Heart left ventricle (tissue), 16 donors: ENCODE measurements at places on chromosomes 1 and 21. TPM values are rescaled to one million over a fixed set of nuclear protein-coding genes. Genes with fewer than 3 reads are reported as not detected.

The NES gene
- polyA plus RNA-seq = 160 TPM

The SH3BGR gene
- 152 TPM for polyA plus RNA-seq

The CASZ1 gene
- polyA plus RNA-seq = 50.0 TPM

The UBASH3A gene
- polyA plus RNA-seq = 0.04 TPM

The TSTD1 gene
- 14.7 TPM for polyA plus RNA-seq

DNA sequence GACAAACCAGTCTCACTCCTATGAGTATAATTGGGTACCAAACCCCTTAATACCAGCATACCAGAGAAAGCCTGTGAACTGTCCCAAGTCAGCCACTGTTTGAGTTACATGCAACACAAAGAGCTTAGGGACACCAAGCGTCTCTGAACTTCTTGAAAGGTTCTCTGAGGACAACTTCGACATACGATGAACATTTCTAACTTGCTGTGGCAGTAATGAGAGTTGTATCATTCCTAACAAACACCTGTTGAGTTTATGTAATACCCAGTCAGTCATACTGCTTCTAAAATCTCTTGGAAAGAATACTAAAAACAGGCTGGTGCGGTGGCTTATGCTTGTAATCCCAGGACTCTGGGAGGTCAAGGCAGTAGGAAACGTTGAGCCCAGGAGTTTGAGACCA lies 18.4 kb downstream of the CCT8 start:
- peaks cover 99% of the 10 kb centered on the region for H3K36me3 ChIP-seq
- no peaks in the 10 kb centered on the region for H3K27me3 ChIP-seq
- no peak overlapping the region for H3K27ac ChIP-seq
- no peaks in the 10 kb centered on the region for H3K4me1 ChIP-seq
- no peak for DNase-seq

- DNase-seq = peak; percentile 64
- H3K4me3 ChIP-seq = no peak overlapping the region
- H3K27ac ChIP-seq = no peak overlapping the region
- H3K27me3 ChIP-seq = no peaks in the 10 kb centered on the region
- H3K36me3 ChIP-seq = no peaks in the 10 kb centered on the region
Measured at GRCh38 chr1:202315576-202316168, 26.1 kb downstream of the UBE2T start.

DNA sequence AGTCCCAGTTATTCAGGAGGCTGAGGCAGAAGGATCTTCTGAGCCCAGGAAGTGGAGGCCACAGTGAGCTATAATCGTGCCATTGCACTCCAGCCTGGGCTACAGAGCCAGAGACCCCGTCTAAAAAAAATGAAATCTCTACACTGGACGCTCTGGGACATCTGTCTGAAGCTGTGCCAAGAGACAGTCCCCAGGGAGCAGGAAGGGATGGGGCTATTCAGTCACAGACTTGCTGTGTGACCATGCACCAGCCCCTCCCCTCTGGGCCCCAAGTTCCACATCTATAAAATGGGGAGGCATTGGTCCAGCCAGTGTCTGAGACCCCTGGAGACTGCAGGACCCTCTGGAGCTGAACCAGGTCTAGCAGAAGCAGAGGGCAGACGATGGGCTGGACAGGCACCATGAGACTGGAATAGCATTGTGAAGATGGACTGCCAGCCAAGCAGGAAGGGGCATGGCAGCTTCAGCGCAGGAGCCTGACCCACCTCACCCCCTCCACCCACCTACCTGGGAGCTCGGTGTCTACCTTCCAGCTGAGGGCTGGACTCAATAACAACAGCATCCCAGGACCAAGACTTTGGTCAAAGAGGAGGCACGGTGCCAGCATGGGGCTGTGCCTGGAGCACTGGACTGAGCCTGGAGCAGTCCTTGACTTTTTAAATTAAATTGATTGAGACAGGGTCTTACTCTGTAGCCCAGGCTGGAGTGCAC lies 1.4 kb downstream of the TMEM54 start:
- H3K36me3 ChIP-seq = no peaks in the 10 kb centered on the region
- no peak overlapping the region for H3K27ac ChIP-seq
- peaks cover 33% of the 10 kb centered on the region for H3K27me3 ChIP-seq
- no peak for DNase-seq
- no peak overlapping the region for H3K4me3 ChIP-seq

- H3K4me3 ChIP-seq = no peak overlapping the region
- no peaks in the 10 kb centered on the region for H3K27me3 ChIP-seq
- no peaks in the 10 kb centered on the region for H3K4me1 ChIP-seq
- DNase-seq = no peak
- H3K27ac ChIP-seq = no peak overlapping the region
- no peaks in the 10 kb centered on the region for H3K36me3 ChIP-seq
Measured at GRCh38 chr1:85128316-85128715, 72.5 kb downstream of the SYDE2 start.

DNA sequence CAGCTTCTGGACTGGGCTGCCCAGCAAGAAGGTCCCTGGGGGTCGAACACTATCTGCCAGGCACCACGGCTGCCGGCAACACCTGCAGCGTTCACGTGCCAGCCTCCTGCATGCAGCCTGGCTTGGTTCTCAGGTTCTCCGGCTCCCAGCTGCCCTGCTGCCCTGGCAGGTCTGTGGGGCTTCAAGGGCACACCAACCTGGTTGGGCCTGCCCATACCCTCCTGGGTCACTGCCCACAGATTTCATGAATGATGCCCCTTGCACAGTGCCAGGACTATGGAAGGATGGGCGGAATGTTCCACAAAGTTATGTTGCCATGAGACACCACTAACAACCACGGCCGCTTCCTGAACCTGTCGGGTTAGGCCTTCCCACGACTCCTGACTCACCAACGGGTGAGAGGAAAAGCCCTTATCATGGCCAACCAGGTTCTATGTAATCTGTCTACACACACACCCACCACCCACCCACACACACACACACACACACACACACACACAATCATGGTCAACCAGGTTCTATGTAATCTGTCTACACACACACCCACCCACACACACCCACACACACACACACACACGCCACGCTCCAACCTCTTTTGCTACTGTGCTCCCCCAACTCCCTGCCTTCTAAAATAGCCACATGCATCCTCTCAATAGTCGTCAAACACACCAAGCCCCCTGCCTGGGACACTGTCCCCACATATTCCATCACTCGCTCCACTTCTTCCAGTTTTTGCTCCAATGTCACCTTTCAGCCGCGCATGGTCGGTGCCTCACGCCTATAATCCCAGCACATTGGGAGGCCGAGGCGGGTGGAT lies 32.2 kb downstream of the HSPG2 start:
- peak; percentile 78 for DNase-seq
- H3K27ac ChIP-seq = peak overlapping the region; percentile 95
- peaks cover 6% of the 10 kb centered on the region for H3K36me3 ChIP-seq
- no peaks in the 10 kb centered on the region for H3K27me3 ChIP-seq
- H3K4me3 ChIP-seq = no peak overlapping the region
- peaks cover 95% of the 10 kb centered on the region for H3K4me1 ChIP-seq

GRCh38 chr1:40799351-40799867 lies 15.8 kb downstream of the KCNQ4 start:
- no peak for DNase-seq
- H3K36me3 ChIP-seq = no peaks in the 10 kb centered on the region
- H3K27me3 ChIP-seq = no peaks in the 10 kb centered on the region
- peaks cover 16% of the 10 kb centered on the region for H3K4me1 ChIP-seq

DNA sequence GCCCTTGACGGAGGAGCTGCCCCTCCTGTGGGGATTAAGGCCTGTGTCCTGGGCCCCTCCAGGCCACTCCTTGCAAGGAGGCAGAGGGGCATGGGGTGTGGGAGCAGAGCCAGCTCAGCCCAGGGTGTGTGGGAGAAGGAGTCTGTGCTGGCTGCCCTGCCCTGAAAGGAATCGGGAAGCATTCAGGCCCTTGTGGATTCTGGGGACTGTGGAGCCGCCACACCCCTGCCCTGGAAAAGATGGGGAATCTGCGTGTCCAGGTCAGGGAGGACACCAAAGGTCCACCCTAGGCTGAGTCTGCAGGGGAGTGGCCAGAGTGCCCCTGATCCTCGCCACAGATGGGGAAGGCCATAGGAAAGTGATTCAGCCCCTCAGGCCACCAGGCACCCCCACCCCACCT lies 16.5 kb upstream of the PRDM16 start:
- no peak for DNase-seq
- H3K36me3 ChIP-seq = no peaks in the 10 kb centered on the region
- no peaks in the 10 kb centered on the region for H3K4me1 ChIP-seq

DNA sequence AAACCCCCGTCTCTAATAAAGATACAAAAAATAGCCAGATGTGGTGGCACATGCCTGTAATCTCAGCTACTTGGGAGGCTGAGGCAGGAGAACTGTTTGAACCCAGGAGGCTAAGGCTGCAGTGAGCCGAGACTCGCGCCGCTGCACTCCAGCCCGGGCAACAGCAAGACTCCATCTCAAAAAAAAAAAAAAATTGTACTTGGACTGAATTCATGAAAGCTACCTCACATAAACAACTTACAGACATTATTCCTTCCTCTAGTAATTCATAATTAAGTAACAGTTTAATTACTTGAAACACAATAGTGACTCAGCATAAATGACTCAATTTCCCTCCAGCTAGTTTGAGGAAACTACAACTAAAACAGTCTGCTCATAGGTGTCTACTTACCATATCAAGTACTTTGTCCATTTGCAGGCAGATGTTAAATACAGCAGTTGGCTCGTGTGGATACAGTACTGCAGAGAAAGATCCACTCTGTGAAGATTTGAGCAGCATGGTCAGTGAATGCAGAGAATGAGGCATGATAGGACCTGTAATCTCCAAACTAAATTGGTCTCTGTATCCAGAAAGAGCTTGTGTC lies 9.4 kb downstream of the DONSON start:
- H3K4me3 ChIP-seq = no peak overlapping the region
- H3K4me1 ChIP-seq = no peaks in the 10 kb centered on the region
- H3K27me3 ChIP-seq = no peaks in the 10 kb centered on the region
- DNase-seq = no peak
- H3K27ac ChIP-seq = no peak overlapping the region
- peaks cover 12% of the 10 kb centered on the region for H3K36me3 ChIP-seq

DNA sequence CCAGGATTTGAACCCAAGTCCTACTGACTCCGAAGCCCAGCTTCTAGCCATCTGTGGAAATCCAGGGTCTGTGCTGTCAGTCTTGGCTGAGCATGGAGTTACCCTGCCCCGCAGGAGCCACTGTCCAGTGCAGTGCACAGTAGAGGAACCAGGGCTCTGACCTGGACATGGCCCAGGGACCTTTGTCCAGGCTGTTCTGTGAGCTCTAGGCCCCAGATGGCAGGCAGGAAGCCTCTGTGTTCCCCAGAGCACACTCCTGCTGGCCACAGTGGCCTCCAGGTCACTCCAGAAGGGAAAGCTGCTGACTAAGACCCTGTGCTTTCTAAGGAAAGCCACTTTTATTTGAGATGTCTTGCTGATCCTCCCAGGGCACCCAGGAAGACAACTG lies 13.8 kb downstream of the S100A7A start:
- no peak overlapping the region for H3K27ac ChIP-seq
- H3K4me1 ChIP-seq = no peaks in the 10 kb centered on the region
- no peak for DNase-seq
- no peaks in the 10 kb centered on the region for H3K36me3 ChIP-seq
- H3K27me3 ChIP-seq = peaks cover 16% of the 10 kb centered on the region

- H3K4me3 ChIP-seq = no peak overlapping the region
- H3K27me3 ChIP-seq = no peaks in the 10 kb centered on the region
- H3K4me1 ChIP-seq = peaks cover 21% of the 10 kb centered on the region
- peak overlapping the region; percentile 81 for H3K27ac ChIP-seq
- peak; percentile 40 for DNase-seq
Measured at GRCh38 chr1:9413877-9414213, 121.2 kb downstream of the SPSB1 start.

DNA sequence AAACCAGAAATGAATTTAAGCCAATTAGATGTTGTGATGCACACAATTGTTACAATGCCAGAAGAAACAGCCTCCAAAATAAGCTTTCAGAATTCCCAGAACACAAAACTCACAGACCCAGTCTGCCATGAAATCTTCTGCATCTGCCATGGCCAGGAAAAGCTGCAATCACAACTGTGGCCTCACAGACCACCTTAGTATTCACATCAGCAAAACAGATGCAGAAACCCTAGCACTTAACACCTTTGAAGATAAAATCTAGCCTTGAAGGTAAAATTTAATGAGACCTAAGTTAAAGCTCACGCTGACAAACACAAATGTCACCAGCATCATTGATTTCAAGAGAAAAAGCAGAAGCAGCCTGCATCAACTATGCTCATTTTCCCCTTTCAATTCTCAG lies 566.8 kb upstream of the TMPRSS15 start:
- H3K4me1 ChIP-seq = no peaks in the 10 kb centered on the region
- no peaks in the 10 kb centered on the region for H3K36me3 ChIP-seq
- no peak for DNase-seq
- no peaks in the 10 kb centered on the region for H3K27me3 ChIP-seq
- H3K27ac ChIP-seq = no peak overlapping the region

GRCh38 chr21:34800797-34801518 lies 132.2 kb downstream of the CLIC6 start:
- no peak for DNase-seq
- H3K36me3 ChIP-seq = peaks cover 28% of the 10 kb centered on the region
- H3K4me3 ChIP-seq = no peak overlapping the region
- H3K4me1 ChIP-seq = no peaks in the 10 kb centered on the region

DNA sequence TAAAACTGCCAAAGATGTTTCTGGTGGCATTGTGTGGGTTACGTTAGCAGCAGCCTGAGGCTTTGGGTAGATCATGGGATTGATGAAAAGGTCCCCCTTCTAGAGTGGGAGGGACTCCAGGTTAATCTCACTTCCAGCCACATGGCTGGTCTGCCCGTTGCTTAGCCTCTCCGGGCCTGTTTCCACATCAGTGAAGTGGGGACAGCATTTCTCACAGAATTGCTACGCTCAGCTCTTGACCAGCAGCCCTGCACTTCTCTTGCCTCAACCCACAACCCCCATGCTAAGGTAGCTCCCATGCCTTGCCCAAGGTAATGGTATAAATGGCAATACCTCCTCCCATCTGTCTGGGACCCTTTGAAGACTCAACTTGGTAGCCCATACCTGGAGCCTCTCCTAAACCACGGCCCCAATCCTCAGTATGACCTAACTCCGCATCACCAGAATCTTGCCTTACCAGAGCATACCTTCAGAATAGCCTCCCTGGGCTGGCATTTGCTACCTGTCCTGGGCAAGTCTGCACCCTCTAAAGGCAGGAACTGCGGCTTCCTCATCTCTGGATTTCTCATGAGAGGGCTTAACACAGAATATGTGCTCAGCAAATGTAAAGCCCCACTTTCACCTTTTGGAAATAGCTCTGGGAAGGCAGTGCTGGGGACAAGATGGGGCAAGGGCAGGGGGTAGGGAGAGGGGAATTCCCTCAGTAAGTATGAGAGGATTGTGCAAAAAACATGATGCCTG lies 10.9 kb upstream of the GUCA2A start:
- H3K4me3 ChIP-seq = no peak overlapping the region
- peaks cover 5% of the 10 kb centered on the region for H3K36me3 ChIP-seq
- H3K27ac ChIP-seq = no peak overlapping the region

DNA sequence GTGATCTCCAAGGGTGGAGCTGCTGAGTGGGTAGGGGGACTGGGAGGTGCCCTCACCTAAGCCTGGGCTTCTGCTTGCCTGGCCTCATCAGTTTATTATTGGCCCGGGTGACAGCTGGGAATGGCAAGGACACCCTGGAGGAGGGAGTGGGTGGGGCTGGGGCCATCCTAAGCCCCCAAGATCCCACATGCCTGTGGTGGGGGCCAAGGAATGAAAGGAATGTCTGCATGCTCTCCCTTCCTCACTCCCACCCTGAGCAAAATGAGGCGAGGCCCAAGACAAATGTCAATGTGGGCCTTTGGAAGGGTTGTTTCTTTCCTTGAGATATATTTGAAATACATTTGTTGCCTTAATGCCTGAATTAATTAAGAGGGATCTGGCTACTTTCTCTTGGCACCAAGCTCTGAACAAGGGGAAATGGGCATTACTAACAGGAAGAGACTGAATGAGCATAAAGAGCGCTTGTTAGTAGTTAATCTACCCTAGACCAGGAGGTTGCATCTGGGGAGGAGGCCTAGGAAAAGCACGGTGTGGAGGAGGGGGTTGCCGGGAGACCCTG lies 19.7 kb upstream of the CHI3L1 start:
- DNase-seq = no peak
- no peaks in the 10 kb centered on the region for H3K27me3 ChIP-seq
- H3K4me3 ChIP-seq = no peak overlapping the region
- no peaks in the 10 kb centered on the region for H3K36me3 ChIP-seq
